Hematopoietic multipotent progenitor cell treated with erythropoietin and hydrocortisone succinate and interleukin-3 and kit ligand, for 15 days (in vitro differentiated cells): ENCODE measurements at places on chromosomes 5 and 9.

DNA sequence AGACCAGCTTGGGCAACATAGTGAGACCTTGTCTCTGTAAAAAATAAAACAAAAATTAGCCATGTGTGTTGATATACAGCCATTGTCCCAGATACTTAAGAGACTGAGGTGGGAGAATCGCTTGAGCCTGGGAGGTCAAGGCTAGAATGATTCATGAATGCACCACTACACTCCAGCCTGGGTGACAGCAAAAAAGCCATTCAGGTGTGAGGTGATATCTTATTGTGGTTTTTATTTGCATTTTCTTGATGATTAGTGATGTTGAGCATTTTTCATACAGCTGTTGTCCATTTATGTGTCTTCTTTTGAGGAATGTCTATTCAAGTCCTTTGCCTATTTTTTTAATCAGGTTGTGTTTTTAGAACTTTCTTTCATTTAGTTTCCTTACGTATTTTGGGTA lies 23.2 kb downstream of the MTAP start:
- no peak for DNase-seq

DNA sequence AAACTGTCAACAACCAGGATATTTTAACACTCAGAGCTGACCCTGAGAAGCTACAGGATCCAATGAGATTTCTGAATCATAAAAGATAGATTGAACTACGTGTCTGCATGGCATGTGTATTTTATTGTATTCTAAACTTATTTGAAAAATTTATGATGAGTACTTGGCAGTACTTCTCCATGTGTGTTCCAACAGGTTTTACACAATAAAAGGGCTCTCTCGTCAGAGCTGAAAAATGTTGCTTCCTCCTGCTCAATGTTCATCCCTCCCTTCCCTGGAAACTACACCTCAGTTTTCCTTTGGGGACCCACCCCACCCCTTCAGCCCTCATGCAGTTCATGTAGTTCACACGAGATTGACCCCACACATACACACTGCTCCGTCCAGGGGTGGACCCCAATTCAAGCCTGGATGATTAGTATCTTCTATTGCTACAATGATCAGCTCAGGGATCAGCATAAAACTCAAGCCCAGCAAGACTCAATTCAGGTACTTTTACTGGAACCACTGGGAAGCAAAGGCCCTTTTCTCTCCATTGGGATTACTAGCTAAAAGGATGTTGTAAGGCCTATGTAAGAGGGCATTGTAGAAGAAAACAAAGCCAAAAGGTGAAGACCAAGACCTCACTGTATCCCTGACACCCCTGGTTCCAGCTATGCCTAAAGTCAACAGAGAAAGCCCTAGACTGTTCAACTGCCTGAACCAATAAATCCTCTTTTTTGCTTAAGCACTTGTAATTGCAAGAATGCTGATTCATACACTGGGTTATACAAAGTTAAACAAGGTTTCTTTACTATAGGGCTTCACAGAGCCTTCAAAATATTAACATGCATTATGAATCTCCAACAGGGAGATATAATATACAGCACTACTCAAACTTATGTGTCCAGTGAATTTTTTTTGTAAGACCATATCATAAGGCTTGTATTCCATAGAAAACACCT lies 112.6 kb downstream of the SAXO1 start:
- DNase-seq = no peak

GRCh38 chr9:128317629-128318028 lies 4.6 kb downstream of the TRUB2 start:
- no peak for DNase-seq

- DNase-seq = no peak
These were observed 135.7 kb downstream of the CACNA1B start for GRCh38 chr9:138013273-138013672.

GRCh38 chr5:172694061-172694460 lies 53.0 kb downstream of the NEURL1B start:
- DNase-seq = no peak

DNA sequence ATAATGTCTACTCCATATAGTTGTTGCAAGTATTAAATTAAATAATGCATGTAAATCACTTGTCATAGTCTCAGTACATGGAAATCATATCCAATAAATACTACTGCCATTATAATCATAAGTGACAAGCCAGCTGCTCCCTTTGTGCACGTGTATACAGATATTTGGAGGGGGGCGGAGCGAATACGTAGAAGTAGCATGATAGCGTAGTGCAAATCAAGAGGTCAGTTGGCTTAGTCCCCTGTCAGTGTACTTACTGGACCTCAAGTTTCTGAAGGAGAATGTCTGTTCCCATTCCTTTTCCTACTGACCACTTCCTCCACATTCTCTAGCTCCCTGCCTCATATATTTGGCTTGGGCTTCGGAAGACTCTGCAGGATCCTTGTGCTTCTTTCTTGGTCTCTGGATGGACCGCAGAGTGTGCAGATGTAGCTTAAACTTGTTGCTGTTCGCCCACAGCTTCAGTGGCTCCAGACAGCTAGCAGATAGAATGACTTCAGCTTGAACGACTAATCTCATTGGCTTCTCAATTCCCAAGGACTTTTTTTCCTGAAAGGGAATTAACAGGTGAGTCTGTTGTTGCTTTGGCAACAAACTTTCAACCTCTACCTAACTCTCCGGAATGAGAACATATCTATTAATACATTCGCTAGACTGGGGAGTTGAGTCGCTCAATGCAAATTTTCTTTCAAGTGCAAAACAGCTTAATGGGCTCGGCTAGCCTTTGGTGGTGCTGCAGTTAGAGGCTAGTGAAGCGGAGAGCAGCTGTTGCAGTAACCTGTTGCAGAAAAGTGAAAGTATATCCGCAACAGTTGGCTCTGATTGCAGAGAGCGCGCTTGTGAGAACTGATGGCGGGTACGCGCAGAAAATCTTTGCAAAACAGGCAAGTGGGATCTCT lies at the start of gene PCDHB1:
Gene PCDHB1, plus strand, starts transcription at position 753 of the 899 bp plus-strand sequence. Its CDS starts 97 bp downstream, at position 850.
- no peak for DNase-seq

DNA sequence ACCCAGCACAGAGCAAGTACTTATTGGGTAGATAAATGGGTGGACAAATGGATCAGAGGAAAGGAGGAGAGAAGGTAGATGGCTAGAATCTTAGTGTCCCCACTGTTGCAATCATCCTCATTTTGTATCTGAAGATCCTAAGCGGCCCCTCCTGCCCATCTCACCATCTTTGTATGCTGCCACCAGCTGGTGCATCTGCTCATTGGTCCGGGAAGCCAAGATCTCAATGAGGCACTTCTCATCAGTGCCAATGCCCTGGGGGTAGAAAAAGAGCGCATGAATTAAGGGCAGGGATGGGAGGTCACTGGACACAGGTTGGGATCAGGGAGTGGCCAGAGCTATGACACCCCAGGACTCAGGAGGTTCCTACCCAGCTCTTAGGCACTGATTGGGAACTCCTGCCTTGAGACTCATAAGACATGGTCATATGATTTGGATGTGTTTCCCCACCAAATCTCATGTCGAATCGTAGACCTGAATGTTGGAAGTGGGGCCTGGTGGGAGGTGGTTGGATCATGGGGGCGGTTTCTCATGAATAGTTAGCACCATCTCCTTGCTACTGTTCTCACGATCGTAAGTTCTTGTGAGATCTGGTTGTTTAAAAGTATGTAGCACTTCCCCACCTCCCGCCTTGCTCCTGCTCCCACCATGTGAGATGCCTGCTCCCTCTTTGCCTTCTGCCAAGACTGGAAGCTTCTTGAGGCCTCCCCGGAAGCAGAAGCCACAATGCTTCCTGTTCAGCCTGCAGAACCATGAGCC lies 20.3 kb downstream of the ANXA6 start:
- no peak for DNase-seq

DNA sequence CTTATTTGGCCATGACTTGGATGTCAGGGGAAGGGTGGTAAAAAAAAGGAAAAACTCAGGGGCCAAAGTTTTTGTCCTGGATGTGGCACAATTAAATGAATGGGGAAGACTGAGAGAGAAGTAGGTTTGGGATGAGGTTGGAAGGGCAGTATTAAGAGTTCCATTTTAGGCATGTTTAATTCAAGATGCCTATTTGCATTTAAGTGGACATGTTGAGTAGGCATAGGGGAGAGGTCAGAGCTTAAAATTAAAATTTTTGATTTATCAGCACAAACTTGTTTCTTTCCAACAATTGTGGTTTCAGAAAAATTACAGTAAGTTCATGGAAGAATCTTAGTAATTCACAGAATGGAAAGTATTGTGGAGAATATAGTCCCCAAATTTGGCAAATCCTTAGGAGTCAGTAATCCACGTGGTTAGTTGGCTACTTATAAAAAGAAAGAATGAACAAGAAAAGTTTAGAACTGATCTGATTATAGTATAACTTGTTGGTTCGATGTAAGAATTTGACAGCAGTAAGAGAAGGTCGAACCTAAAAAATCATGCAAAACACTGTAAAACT lies 265.9 kb downstream of the SAXO1 start:
- DNase-seq = no peak

GRCh38 chr9:8727191-8727590 lies 927.6 kb upstream of the DMAC1 start:
- no peak for DNase-seq

DNA sequence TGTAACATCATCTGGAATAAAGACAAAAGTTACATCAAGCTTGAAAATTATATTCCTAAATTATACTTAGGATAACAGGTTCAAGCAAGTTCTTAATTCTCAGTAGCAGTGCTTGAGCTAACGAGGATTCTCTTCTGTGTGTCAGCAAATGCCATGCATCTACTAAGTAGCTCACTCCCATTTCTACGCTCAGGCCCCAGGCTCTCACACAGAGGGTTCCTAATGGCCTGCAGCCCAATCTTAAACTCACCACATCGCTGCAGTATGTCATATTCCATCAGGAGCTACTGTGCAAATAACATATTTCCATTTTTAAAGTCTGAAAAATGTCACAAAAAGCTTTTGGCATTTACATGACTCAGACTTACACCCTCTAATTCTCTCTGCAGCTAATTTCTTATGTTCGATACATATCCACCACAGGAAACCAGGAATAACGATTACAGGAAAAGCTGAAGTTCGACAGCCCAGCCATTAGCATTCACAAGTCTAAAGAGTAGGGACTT lies 474.8 kb downstream of the EFNA5 start:
- DNase-seq = no peak

DNA sequence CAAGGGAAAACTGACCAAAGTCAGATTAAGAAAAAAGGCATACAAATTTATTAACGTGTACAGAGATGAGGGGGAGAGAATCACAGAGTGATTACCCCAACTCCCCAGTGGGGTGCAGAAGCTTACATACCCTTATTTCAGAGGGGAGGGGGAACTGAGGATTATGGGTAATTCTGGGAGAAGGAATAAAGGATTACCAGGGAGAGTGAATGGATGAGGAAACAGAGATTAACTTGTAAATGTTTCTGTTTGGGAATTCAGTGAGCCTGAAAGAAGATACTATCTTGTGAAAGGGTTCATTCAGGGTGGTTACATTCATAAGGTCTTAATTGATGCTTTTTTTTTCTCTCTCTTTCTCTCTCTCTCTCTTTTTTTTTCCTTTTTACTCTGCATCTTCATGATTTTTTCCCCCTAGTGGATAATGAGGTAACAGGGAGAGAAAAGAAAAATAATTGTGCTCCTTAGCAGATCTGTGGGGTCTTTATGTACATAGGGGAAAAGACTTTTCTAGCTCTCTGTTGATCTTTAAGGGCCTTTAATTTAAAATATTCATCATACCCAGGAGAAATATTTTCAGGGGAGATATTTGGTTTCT lies 49.4 kb downstream of the TARS1 start:
- DNase-seq = no peak

DNA sequence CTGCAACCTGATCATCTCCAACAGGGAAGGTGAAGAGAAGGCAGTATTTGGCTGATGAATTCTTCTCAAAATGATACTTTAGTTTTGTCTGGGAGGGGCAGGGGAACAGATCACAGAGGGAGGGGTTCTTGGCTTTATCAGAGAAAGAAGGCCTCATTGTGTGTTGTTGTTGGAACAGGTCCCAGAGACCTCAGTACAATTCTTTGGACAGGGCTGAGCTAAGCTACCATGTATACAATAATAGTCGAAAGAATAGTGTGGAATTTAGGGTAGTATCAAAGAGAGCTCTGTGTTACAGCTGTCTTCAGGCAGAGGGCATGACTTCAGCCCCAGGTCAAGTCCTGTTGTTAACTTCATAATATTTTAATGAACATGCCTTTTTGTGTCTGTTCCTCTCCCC lies 39.9 kb downstream of the ARHGAP26 start:
- DNase-seq = no peak

GRCh38 chr5:20476016-20476415 lies 488.0 kb upstream of the CDH18 start:
- DNase-seq = no peak

DNA sequence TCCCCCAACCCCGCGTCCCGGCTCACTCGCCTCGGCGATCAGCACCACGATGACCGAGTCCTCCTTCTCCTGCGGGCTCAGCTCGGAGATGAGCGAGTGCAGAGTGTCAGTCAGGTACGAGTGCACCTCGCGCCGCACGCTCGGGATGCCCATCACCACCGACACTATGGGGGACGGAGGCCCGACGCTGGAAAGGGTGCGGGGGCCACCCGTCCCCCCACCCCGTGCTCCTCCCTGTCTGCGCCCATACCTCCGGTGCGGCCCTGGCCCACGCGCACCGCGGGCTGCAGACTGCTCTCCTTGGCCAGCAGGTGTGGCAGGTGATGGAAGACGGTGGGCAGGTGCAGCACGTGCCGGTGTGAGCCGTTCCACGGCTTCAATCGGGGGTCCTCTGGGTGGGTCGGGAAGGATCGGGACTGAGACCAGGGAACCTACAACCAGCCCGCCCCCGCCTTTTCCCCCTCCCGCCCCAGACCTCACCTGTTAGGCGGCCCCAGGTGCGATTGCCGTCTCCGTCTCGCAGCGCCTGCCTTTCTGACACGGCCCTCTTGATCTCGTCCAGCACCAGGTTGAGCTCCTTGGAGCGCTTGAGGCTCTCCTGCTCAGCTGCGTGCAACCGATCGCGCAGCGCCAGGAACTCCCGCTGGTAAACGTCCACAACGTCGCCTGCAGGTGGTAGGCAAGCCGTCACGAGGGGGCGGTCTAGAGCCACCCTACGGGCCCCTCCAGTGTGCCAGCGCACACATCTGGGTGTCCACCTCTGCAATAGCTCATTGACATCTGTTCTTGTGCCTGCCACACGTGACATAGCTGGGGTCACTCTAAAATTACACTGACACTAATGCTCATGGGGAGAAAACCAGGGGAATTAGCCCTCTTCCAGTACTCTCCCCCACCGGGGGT lies 5.1 kb downstream of the MGAT4B start:
- peak; percentile 82 for DNase-seq

DNA sequence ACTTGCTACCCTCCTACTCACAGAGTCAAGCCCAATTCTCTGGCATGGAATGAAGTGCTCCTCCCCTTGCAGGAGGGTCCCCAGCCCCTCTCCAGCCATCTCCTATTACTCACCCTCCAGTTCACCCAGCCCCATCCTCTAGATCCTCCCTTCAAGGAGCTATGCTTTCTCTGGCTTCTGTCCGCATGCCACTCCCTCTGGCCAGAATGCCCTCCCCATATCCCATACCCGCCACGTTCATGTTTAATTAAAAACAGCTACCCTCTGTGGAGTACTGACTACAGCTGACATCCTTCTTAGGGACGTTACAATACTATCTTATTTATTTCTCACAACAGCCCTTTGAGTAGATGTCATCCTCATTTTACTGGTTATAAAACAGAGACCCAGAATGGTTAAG lies 3.0 kb downstream of the F2R start:
- no peak for DNase-seq

- no peak for DNase-seq
These were observed 1010.6 kb upstream of the C9orf72 start for GRCh38 chr9:28583832-28584231.
